MCF 10A (cell line): ENCODE measurements at places on chromosomes 7 and 10.
A peak's percentile ranks its signal among the peaks of the same experiment; 100 is the strongest.

GRCh38 chr10:122733443-122733842 lies 33.8 kb upstream of the C10orf120 start:
- no peak for DNase-seq

DNA sequence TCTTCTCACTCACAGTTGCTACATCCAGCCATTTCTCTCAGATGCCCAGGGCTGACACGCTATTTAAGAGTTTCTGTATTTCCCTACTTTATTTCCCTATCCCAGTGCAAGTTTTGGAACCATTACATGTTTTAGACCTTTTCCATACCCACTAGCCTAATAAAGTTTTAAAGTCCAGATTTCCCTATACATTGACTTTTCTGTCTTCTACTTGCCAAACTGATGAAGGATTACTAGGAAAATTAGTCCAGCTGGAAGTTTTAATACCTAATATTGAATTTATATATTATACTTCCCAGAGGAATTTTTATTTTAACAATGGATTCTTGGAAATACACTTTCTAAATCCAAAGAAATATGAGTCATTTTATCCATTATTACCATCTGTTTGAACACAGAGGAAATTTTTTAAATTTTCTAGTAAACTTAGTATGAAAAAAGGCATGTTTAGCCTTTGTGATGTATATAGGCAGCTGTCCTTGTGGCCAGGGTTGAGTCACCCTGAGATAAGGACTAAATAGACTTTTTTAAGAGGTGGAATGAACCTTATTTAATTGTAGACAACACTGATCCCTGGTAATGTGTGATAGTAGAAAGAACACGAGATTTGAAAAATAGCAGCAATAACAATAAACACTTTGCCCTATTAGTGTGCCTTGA lies 205.0 kb downstream of the TFEC start:
- DNase-seq = no peak

GRCh38 chr10:84783386-84783785 lies 455.0 kb downstream of the CCSER2 start:
- DNase-seq = peak; percentile 68

DNA sequence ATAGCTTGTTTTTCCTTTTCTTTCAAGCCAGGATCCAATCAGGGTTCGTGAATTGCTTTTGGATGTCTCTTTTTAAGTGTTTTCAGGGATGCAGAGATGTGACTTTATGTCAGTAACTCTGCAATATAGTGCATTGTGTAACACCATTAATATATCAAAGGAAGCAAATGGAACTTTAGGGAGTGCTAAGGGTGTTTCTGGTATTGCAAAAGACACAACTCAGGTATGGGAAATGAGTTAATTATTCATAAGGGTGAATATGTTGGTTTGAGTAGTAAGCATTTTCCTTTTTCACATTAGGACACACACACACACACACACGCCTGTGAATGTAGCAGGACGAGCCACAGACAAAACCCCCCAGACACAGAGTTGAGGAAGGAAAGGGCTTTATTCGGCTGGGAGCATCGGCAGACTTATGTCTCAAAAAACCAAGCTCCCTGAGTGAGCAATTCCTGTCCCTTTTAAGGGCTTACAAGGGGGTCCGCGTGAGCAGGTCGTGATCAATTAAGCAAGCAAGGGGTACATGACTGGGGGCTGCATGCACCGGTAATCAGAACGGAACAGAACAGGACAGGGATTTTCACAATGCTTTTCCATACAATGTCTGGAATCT lies 31.8 kb upstream of the GSDME start:
- DNase-seq = peak; percentile 37

DNA sequence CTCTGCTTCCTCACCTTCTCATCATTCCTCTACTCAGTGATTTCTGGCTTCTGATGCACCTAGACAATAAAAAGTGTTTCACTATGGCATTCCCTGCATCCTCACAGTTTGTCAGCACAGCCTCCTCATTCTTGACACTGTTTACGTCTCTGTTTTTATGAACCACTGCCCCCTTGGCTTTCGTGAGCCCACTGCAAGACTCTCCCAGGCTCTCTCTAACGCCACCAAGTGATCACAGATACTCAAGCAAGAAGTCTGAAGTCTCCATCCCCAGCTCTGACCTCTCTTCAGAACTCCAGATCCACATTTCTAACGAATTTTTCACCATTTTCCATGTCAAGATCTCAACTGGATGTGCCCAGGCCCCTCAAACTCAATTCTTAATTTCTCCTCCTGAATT lies 8.9 kb downstream of the SLC16A9 start:
- DNase-seq = no peak

- DNase-seq = peak; percentile 96
Measured at GRCh38 chr10:100148353-100149211, 37.2 kb downstream of the ERLIN1 start.

DNA sequence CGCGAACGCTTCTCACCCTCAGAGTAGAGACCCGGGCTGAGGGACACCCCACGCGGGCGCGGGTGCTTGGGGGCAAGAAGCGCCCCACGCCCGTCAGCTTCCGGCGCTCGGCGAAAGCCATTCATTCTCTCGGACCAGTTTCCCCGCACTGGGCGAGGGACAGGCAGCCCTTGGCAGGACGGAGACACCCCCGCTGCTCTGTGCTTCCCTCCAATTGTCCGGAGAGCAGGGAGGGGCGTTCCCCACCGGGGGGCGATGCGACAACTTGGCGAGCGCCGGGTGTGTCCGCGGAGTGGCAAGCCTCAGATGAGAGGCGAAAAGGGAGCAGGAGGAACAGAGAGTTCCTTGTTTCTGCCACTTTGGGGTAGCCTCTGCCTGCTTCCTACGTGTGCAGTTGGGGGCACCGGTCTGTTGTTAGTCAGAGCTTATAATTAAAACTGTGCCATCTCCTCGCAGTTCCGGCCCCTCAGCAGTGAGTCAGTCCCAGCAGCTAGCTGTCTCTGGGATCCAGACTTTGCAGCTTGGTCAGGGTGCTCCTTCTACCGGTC lies 1.7 kb downstream of the GPR158 start:
- DNase-seq = no peak

DNA sequence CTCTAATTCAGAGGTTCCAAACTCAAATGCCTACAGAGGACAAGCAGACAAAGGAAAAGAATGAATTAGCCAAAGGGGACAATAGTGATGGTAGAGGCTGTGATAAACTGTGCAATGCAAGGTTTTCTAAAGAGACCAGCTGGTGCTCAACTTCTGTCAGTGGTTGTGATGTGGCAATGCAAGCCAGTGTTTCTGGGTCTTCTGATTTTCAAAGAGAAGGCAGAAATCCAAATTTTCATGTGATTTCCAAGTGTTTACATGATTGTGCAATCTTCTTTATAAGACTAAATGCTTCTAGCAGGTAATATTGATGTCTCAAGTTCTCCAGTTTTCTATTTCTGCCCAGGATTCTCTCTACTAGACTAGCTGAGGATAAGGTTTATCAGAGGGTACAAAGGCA lies 135.9 kb downstream of the PCDH15 start:
- DNase-seq = no peak

- DNase-seq = peak; percentile 74
Measured at GRCh38 chr7:143435266-143435665, 8.0 kb upstream of the TAS2R60 start.

GRCh38 chr7:111578754-111579153 lies 16.5 kb upstream of the IMMP2L start:
- DNase-seq = no peak

GRCh38 chr7:12653518-12653917 lies 33.9 kb upstream of the ARL4A start:
- peak; percentile 60 for DNase-seq

DNA sequence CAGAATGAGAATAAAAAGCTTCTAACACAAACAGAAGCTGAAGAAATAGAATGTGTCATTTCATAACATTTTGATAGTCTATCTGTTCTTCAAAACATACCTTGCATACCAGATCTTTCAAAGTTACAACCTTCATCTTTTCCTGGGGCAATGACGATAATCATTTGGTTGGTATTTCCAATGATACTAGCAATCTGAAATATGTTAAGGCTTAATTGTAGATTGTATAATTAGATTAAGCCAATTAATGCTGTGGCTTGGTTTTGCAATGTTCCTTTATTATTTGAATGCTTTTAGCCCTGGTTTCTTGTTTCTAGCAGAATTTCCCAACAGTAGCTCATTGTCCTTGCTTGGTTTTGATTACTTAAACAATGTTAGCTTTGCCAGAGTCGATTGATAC lies 84.6 kb downstream of the CABCOCO1 start:
- DNase-seq = no peak
